ENCODE measurements at places on chromosomes 1 and 21.

DNA sequence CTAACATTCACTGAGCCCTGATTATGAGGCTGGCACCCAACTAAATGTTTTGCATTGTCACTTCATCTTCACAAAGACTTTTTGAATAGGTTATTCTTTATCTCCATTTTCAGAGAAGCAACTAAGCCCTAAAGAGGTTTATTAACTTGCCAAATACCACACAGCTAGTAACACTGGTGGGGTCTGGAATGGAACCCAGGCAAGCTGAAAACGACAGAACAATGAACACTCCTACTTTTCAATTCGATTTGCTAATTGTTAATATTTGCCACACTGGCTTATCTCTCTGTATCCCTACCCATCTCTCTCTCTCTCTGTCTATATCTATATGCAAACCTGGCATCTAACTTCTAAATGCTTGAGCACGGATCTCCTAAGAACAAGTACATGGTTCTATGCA lies 40.6 kb downstream of the MRPL39 start:
- no peak for DNase-seq

- peak; percentile 64 for DNase-seq
These were observed 79.0 kb upstream of the NFASC start for GRCh38 chr1:204791453-204792353.

DNA sequence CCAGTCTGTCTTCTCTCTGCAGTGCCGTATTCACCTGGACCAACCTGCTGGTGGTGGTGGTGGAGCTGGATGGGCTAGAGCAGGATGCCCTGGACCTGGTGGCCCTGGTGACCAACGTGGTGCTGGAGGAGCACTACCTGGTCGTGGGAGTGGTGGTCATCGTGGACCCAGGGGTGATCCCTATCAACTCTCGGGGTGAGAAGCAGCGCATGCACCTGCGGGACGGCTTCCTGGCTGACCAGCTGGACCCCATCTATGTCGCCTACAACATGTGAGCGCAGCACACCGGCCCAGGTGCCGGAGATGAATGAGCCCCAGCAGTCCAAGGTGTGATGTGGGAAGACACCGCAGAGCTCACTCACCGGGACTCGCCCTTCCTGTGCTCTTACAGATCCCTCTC lies 37.5 kb downstream of the S100B start:
- no peak for DNase-seq

- no peak for DNase-seq
These were observed 17.6 kb downstream of the OSCP1 start for GRCh38 chr1:36432616-36433015.

GRCh38 chr1:57066980-57067610 lies 101.3 kb upstream of the C8B start:
- DNase-seq, result no peak
